ENCODE measurements at places on chromosomes 7 and 10.

GRCh38 chr7:144416341-144416740 is 12.8 kb upstream of the NOBOX start:
- DNase-seq = no peak

DNA sequence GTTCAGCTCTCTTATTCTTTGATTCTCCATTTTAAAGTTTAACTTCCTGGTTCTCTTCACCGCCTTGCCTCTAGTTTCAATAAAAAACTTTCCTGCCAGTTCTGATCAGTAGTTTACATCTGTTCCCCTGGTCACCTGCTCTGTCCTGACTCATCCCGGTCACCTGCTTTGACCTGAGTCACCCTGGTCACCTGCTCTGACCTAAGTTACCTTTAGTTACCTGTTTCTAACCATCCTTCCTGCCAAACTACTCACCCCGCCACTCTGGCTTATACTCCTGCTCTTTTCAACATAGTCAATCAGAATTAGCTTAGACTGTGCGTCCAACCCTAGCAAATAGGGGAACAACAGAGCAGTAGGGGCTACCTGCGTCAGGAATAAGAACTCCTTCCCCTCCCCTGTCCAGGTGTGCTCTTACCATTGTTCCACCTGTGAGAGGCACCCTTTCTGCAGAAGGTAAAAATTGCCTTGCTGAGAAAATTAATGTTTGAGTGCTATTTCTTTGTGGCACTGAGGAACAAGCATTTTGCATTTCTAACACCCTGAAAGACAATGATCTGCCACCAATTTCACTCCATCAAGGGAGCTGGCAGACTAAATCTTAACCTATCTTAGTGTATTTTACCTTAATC is 263.6 kb downstream of the DOCK4 start:
- no peak for DNase-seq

DNA sequence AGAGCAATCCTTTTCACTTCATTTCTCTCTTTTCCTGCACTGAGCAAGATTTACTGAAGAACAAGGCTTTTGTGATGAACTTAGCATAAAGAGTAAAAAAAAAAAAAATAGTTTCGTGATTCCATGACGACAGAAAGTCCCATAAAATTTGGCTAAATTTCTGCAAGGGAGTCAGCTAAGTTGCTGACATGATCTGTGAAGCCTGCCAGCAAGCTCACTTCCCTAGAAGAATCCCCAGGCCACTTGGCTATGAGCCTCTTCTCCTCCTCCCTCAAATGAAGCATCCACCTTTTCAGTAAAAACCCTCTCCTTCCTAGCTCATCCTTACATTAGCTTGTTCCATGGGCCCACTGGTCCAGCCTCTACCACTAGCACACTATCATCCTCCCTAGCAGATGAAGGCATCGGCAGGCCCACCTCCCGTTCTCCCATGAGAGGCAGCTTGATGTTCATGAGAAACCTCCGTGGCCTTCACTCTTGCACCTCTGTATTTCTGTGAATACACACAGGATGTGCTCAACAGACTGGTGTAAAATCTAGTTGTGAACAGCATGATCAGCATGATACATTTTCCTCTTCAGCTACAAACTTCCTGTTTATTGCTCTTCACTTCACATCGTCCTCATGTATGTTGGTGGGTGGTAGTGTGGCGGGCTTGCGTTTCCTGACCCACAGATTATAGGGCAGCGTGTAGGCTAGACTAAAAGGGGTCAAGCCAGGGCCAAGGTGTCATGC is 30.9 kb downstream of the GIMAP8 start:
- no peak for DNase-seq

DNA sequence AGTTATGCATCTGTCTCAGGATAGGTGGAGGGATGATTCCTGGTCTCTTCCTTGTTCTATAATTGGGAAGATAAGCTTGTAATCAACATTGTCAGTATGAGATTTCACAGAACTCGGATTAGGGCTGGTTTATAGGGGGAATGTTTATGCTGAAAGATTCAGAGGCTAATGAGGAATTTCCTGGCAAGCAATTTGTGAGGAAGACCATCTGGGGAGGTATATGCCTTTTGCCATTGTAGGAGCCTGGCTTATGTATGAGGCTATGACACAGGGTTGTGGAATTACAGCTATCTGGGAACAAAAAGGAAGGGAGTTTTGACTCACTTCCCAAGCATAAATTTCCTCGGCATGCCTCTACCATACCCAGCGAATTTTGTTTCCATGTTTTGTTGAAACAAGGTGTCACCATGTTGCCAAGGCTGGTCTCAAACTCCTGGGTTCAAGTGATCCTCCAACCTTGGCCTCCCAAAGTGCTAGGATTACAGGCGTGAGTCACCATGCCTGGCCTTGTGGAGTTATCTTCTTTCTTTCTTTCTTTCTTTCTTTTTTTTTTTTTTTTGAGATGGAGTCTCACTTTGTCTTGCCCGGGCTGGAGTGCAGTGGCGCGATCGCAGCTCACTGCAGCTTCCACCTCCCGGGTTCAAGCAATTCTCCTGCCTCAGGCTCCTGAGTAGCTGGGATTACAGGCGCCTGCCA is 1.6 kb upstream of the COPS6 start:
- peak; percentile 92 for DNase-seq

DNA sequence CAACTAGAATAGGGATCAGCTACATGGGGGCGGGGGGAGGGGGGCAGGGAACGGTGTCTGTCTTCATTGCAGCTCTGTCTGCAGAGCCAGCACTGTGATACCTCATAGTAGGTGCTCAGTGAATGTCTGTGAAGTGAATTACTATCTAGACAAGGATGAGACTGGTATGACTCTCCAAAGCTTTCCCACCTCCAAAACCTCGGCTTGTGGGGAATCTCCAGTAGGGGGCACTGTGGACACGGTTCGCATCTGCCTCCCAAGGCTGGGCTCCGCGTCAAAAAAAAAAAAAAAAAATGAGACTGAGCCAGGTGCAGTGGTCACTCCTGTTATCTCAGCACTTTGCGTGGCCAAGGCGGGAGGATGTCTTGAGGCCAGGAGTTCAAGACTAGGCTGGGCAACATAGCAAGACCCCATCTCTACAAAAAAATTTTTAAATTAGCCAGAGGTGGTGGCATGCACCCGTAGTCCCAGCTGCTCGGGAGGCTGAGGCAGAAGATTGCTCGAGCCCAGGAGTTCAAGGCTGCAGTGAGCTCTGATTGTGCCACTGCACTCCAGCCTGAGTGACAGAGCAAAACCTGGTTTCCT is 9.6 kb downstream of the TRIM56 start:
- peak; percentile 64 for DNase-seq

GRCh38 chr7:150317748-150318444 is 5.3 kb upstream of the LRRC61 start:
- DNase-seq = peak; percentile 89

- DNase-seq = no peak
Observed at GRCh38 chr7:85222522-85222921, 35.7 kb upstream of the SEMA3D start.

- DNase-seq = peak; percentile 44
Observed at GRCh38 chr7:2680792-2681490, 7.1 kb upstream of the AMZ1 start.

DNA sequence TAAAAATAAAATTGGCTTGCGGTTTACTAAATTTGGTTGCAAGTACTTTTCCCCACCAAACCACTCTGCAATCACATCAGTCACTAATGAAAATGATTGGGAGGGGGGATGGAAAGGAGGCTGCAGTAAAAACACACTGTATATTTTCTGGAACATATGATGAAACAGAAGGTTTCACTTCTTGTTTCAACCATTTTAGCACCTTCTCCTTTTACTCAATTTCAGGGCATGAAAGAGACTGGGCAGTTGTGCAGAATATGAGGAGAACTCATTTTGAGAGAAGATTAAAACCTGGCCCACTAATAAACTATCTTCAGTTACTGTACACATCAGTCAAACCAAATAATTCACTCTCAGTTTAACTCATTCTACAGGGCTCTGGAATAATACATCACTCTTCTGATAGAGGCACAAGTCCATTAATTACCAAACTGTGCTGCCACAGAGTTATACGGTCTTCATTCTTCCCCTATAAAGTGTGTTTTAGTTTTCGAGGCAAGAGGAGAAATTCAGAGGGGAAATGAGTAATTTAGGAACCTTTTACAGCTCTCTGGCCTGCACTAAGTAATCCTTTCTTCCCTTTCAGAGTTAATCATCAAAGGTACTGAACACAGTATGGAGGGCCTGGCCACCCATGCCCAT is 25.5 kb downstream of the JAZF1 start:
- no peak for DNase-seq

- DNase-seq = no peak
Observed at GRCh38 chr7:28999427-28999826, 41.3 kb upstream of the TRIL start.

DNA sequence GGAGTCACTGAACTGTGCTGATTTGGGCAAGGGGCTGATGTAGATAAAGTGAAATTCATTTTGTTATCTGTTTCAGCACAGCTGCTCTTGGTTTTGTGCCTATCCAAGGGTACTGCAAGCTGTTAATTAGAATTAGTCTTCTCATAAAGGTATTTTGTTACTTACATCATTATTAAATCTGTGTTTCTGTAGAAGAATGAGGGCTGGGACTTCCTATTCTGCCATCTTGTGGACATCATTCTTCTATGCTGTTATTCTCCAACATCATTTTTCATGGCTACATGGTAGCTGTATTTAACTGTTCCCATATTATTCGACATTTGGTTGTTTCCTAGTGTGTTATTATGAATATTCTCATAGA is 76.2 kb upstream of the CCDC71L start:
- peak; percentile 61 for DNase-seq

- DNase-seq = no peak
Observed at GRCh38 chr10:127578961-127579305, 29.8 kb downstream of the NPS start.

DNA sequence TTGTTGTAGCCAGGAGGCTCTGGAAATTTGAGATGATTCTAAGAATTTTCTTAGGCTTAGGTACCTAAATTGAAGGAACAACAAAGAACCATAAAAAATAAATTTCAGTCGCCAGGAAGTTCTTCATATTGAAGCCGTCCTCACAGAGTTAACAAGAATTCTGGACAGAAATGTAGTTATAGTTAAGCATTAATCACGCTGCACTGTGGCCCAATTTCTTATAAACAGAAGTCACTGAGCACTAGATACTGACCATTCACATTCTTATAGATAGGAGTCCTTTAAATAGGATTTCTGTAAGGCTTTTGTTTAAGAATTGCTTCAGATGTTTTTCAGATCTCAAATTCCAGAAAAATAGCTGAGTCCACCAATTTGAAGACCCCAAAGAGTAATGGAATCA is 256.2 kb upstream of the PITRM1 start:
- DNase-seq = no peak

DNA sequence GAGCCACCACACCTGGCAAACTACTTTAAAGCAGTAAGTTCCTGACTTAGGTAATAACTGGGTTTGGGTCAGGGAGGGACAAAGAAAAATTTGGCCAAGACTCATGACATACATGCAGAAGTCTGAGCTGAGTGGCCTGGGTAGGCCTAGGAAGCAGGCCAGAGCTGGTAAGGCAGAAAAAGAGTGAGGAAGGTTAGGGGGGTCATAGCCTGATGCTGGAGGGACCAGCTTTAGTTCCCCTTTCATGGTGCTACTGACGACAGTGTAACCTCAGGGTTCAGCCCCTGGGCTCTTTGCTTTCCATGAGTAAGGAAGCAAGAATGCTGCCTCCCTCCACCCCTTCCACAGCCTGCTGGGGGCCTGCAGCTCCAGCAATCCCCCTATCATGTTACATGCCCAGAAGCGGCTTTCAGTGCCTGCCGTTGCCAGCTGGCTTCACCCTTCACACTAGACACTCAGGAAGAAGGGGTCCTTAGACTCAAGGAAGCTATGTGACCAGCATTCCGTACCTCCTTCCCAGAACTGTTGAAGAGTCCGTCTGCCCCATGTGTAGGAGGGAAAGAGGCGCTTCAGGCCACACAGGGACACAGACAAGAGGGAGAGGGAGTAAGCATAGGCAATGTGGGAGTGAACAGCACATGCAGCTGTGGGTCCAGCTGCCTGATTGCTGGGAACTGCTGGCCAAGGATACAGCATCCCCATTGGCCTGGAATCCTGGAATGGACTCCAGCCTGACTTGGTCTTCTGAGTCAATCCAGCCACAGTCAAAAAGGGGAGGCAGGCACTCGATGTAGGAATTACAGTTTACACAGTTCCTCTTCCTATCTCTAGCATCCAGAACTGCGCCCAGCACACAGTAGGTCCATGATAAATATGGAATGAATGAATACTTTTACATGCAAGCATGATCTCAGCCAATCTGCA is 4.1 kb upstream of the PLAU start:
- peak; percentile 99 for DNase-seq

GRCh38 chr7:27098578-27099451 is 3.0 kb upstream of the HOXA1 start:
- peak; percentile 87 for DNase-seq

DNA sequence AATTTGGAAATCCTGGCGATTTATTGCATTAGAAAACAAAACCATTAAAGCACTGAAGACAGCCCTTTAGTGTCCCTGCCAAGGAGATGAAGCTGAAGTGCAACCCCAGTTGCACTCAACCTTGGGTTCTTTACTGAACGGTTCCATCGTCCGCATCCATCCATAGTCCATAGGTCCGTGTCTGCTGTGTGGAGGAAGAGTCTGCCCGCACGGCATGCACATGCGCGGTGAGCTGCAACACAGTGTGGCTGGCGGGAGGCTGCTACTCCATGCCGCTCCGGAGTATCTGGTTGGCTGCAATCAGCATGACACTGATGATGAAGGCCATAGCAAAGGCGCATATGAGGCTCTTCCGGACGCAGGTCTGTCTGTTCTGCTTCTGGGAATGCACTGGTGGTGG is 624.6 kb downstream of the CALN1 start:
- no peak for DNase-seq

DNA sequence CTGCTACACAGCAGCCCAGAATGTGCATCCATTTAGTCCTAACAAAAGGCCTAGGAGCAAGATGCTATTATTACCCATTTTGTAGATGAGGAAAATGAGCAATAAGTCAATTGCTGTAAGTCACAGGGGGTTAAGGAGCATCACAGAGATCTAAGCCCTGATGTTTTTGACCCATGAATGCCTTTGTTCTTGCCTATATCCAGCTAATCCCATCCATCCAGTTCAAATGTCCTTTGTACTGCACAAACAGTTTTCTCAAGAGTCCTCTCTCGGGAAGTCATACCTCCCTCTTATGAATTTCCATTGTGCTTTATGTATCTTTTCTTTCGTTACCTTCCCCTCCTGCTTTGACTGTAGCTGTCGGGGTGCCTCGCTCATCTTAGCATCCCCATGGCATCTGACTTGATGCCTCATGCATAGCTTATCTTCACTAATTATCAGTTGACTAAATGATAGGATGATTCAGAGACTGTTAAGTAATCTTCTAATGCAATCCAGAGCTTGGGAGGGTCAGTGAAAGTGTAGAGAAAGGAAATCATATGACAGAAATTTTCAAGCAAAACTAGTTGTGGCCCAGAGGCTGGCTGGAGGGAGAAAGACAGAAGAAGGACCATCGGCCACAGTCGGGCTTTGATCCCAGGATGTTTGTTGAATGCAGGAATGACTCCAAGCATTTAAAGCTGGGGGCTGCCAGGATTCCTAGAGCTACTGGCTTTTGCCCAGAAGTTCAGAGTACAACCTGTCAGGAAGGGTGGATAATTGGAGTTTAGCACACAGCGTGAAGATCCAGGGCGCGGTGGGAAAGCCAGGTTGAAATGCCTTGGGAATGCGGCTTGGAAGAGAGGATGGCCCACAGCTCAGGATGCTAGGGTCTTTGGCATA is 23.5 kb downstream of the BLVRA start:
- DNase-seq = no peak

All from astrocyte of the spinal cord (primary cell).